Right hindlimb (tissue), 1 donor: ENCODE measurements at places on chromosomes 13 and 19.

- no peak for DNase-seq
Measured at GRCh38 chr13:108069521-108070210, 145.7 kb downstream of the LIG4 start.

GRCh38 chr19:35262101-35262761 is 6.5 kb upstream of the USF2 start:
- DNase-seq, result no peak

- DNase-seq, result no peak
Measured at GRCh38 chr19:3179739-3180293, 1.2 kb downstream of the S1PR4 start.

DNA sequence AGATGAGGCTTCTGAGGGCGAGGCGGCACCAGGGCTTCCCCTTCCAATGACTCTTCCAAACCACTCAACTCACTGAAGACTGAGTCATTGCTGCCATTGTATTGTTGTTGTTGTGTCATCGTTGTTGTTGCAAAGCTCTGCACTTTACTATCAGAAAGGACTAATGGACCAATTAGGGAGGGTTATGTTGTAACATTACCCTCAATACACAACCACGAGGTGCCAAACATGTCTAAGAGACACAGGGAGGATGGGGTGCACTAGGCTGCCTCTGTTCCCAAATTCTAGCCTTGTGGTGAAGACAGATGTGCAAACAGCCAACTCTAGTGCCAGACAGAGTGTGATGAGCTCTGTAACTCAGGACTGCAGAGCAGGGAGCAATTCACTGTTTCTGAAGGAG is 1075.2 kb downstream of the UQCRFS1 start:
- no peak for DNase-seq

GRCh38 chr19:29681422-29682235 is 16.4 kb downstream of the PLEKHF1 start:
- DNase-seq, result peak; percentile 79

- no peak for DNase-seq
Measured at GRCh38 chr19:45218911-45219743, 26.1 kb downstream of the EXOC3L2 start.

- no peak for DNase-seq
Measured at GRCh38 chr13:29581666-29582065, 13.8 kb downstream of the SLC7A1 start.

GRCh38 chr13:31919971-31920726 is 111.4 kb upstream of the FRY start:
- DNase-seq, result no peak

- peak; percentile 41 for DNase-seq
Measured at GRCh38 chr19:46863818-46864629, 3.2 kb downstream of the ARHGAP35 start.

DNA sequence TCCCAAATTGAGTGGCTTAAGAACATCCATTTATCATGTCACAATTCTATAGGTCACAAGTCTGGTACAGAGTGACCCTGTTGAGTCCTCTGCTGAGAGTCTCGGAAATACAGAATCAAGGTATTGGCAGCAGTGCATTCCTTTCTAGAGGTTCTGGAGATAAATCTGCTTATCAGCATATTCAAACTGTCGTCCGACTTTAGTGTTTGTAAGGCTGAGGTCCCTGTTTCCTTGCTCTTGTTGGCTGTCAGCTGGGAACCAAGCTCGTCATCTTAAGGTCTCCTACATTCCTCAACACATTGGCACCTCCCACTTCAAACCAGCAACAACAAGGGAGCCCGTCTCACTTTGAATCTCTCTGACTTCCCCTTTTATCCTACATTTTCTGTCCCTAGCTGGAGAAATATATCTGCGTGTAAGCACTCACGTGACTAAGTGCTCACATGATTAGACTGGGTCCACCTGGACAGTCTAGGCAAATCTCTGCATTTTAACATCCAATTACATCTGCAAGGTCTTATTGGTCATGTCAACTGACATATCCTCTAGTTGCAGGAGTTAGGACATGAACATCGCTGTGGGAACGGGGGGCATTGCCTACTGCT is 886.8 kb downstream of the PCDH9 start:
- DNase-seq, result no peak

- DNase-seq, result no peak
Measured at GRCh38 chr13:46839399-46839798, 42.4 kb upstream of the ESD start.

- no peak for DNase-seq
Measured at GRCh38 chr13:32976912-32977311, 39.3 kb upstream of the KL start.

DNA sequence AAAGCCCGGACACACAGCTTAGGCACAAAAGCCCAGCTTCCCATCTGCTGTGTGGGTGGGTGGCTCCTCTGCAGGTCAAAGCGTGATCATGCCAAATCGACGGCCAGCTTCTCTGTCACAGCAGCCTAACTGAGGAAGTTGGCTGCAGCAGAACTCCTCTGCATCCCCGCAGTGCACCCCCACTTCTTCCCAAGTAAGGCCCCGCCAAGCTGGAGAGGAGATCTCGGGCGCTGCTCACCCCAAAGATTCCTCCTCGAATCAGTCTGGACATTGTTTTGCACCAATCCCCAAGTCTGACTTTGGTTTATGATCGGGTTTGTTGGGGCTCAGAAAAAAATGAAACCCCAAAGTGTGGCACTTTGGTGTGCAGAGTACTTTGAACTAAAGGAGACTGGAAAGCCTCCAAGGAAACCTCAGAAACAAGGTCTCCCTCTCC is 19.7 kb upstream of the CPB2 start:
- no peak for DNase-seq

- DNase-seq, result no peak
Measured at GRCh38 chr19:24071078-24071477, 15.9 kb upstream of the ZNF254 start.

DNA sequence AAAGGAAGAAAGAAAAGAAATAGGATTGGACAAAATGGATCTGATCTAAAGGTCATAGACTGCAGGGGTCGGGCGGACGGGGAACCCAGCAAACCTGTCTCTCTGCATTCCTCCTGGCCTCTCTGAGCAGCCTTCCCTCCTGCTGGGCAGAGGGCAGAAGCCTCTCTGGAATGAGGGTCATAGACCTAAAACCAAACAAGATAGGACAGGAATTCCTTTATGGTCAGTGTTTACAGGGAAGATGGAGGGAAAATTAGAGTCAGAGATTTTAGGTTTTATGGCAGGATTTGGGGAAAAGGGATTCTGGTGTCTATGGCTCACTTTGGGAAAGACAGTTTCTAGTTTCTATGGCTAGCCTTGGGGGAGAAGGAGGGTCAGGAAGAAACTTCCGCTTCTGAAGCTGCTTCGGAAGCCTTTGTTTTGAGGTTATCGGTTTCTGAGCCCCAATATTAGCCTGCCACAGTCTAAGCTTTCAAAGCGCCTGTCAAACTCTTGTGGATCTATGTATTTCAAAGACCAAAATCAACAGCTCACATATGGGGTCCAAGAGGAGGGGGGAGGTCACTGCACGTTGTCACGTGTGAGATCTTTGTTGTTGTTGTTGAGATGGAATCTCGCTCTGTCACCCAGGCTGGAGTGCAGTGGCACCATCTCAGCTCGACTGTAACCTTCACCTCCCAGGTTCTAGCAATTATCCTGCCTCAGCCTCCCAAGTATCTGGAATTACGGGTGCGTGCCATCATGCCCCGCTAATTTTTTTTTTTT is 18.9 kb upstream of the DPRX start:
- DNase-seq, result no peak

DNA sequence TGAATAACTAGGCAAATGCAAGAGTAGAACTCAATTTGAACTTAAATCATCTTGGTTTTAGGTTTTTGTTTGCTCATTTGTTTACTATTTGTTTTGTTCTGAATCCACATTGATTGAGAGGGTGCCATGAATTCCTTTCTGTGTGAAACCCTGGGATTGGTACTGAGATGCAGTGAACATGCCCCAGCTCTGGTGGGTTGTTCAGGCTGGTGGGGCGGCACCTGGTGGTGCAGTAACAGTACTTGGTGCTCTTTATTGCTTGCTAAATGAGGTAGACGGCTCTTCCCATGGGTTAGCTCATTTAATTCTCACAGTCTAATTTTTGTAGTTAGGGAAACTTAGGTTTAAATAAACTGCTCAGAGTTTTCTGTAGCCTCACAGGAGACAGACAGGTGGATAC is 48.4 kb downstream of the WASF3 start:
- no peak for DNase-seq

DNA sequence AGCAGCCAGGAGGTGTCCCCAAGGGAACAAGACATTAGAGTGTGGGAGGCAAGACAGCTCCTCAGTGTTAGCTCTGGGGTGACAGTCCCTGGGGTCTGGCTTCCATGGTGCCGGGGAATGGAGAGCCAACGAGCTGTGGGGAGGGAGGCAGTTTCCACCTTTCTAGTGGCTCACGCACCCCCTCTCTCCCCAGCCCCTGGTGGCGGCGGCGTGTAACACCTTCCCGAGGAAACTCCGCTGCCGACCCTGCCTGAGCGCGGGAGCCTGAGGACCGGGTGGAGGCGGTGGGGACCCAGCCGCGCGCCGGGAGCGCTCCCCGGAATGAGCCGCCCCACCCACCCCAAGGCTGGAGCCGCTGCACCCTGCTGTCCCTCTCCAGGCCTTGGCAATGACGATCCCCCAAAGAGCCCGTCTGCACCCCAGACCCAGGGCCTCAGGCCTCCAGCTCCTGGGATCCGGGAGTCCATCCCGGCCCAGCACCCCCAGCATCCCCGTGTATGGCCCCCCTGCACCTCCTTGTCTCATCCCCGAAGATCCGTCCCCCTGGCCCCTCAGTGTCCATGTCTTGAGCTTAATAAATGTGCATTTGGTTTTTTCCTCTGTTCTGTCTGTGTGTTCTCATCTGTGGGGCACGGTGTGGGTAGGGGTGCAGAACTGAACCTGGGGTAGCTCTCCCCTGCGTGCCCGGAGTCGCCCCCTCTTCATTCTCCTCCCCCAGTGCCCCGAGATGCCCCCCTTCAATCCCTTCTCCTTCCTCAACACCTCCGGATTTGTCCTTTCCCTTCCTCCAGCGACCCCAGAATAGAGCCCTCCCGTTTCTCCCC is 622 bp upstream of the FXYD5 start:
- DNase-seq, result no peak

DNA sequence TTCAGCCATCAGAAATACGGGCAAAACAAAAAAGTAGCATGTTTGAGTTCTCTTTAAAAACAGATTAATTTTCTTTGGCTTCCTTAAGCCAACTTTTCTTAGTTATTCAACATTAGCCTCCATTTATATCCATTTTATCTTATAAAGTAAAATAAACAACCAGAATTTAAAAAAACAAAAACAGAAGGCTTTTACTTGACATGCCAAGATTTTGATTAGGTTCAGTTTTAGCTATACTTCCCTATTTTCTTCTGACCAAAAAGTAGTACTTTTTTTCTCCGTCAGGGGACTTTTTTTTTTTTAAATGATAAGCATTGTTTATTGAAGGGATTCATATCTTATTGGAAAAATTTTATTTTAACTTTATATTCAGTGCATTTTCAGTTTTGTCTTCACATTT is 18.1 kb downstream of the RNASEH2B start:
- no peak for DNase-seq

DNA sequence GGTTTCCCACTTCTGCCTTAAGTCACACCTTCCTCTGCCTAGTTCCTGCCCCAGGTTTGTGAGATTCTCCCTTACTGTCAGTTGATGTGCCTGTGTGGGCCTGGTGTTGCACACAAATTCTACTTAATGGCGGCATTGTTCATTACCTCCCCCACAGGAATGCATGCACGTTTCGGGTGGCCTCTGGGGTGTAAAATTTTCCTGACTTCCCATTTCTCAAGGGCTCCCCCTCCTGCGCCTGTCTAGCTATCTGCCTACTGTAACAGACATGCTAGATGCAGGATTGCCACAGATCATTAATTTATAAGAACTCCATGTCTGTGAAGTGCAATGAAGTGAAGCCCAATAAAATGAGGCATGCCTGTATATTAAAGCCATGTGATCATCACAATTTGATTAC is 1466.3 kb downstream of the PCDH9 start:
- no peak for DNase-seq

GRCh38 chr13:26343816-26344215 is 89.9 kb downstream of the CDK8 start:
- DNase-seq, result no peak

GRCh38 chr19:20315543-20315942 is 148.5 kb downstream of the ZNF486 start:
- no peak for DNase-seq
